B cell (primary cell): ENCODE measurements at places on chromosomes 11 and 22. TPM values are rescaled to one million over a fixed set of nuclear protein-coding genes. Genes with fewer than 3 reads are reported as not detected.

- peaks cover 4% of the 10 kb centered on the region for H3K4me1 ChIP-seq
- no peak overlapping the region for H3K4me3 ChIP-seq
- no peak overlapping the region for H3K27ac ChIP-seq
- no peaks in the 10 kb centered on the region for H3K36me3 ChIP-seq
These were observed 211.7 kb downstream of the FAM76B start for GRCh38 chr11:95577716-95578460.

- no peak overlapping the region for H3K27ac ChIP-seq
- peaks cover 81% of the 10 kb centered on the region for H3K27me3 ChIP-seq
- DNase-seq: peak; percentile 56
- peaks cover 46% of the 10 kb centered on the region for H3K4me1 ChIP-seq
These were observed 3.2 kb upstream of the TBX1 start for GRCh38 chr22:19757140-19757984.

- no peak overlapping the region for H3K27ac ChIP-seq
- H3K36me3 ChIP-seq: peaks cover 4% of the 10 kb centered on the region
- no peak overlapping the region for H3K4me3 ChIP-seq
- H3K27me3 ChIP-seq: no peaks in the 10 kb centered on the region
- H3K4me1 ChIP-seq: peaks cover 7% of the 10 kb centered on the region
- no peak for DNase-seq
These were observed 13.1 kb downstream of the RCN1 start for GRCh38 chr11:32103941-32104340.

- H3K27ac ChIP-seq: peak overlapping the region; percentile 96
- H3K4me3 ChIP-seq: peak overlapping the region; percentile 54
- H3K27me3 ChIP-seq: no peaks in the 10 kb centered on the region
- peak; percentile 84 for DNase-seq
- no peaks in the 10 kb centered on the region for H3K36me3 ChIP-seq
These were observed 90.8 kb upstream of the APOA1 start for GRCh38 chr11:116928102-116928777.

GRCh38 chr11:118791961-118792569, 1.1 kb upstream of the DDX6 start:
- H3K36me3 ChIP-seq: no peaks in the 10 kb centered on the region
- no peak for DNase-seq
- peak overlapping the region; percentile 74 for H3K4me3 ChIP-seq
- H3K4me1 ChIP-seq: peaks cover 27% of the 10 kb centered on the region
- no peaks in the 10 kb centered on the region for H3K27me3 ChIP-seq

GRCh38 chr11:74338963-74339362, 27.5 kb upstream of the P4HA3 start:
- H3K4me1 ChIP-seq: no peaks in the 10 kb centered on the region
- no peaks in the 10 kb centered on the region for H3K36me3 ChIP-seq
- H3K27ac ChIP-seq: no peak overlapping the region
- no peak overlapping the region for H3K4me3 ChIP-seq
- no peaks in the 10 kb centered on the region for H3K27me3 ChIP-seq

Gene UPB1
- 3.8 and 4.0 TPM in 2 replicates for total RNA-seq

Gene ADM2
- 2.6 and 3.7 TPM in 2 replicates for total RNA-seq

Gene TP53AIP1
- 0.12 TPM in 1 of 2 replicates, not detected in the other for total RNA-seq

Gene MPZL3
- 4.2 and 4.9 TPM in 2 replicates for total RNA-seq

Gene EFCAB6
- 0.07 and 0.39 TPM in 2 replicates for total RNA-seq
